ENCODE measurements at places on chromosomes 3 and 15. TPM values are rescaled to one million over a fixed set of nuclear protein-coding genes. Genes with fewer than 3 reads are reported as not detected.

DNA sequence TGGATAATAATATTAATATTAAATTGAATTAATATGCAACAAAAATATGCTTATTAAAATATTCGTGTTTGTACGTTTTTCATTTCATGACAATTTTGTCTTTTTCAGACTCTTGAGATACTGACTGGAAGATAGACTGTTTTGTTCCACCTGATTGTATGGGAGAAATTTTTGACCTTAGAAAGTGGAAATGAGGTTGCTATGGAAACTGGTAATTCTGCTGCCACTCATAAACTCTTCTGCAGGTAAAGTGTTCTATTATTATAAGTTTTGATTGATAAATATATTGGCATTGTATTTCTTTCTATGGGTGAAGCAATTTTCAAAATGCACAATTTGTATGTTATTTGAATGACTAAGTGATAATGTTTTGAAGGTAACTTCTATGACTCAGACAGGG, 55.0 kb downstream of the CNTN6 start:
- DNase-seq, result no peak

DNA sequence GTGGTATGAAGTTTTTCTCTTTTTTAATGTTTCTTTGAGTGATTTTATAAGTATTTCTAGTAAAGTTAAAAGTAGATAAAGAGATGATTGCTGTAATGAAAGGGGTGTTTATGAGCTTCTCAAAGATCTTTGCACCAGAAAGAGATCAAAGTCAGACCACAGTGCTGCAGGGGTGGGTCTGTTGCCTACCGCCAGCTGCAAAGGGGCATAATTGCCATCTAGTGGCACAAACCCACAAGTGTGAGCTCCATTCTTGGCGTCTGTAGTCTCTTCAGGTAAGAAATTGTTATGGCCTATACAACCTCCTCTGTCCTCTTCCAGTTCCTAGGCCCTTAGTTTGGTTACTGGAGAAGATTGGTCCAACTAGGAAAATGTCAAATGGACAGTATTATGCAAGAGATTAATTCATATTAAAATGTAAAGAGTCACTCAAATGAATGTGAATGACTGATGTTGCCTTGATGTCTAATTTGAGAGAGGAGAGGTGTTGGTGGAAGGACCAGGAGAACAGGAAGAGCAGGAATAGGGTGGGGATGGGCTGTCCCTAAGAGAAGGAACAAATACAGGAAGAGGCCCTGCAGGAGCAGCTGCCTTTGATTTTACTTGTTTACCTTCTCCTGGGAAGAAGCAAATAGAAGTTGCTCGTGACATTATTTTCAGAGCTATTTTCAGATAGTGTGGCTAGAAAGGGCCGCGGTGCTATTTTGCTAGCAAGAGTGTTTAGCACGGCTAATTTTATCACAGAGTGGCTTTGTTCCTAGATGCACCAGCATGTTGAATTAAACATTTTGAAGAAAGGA, 53.0 kb upstream of the GSK3B start:
- DNase-seq, result no peak

ACP3 gene
- polyA plus RNA-seq, result 0.99 TPM

XCR1 gene
- 0.21 TPM for polyA plus RNA-seq

Measured in muscle of back (tissue), 13 donors.